ENCODE measurements at places on chromosomes 1 and 21.

- DNase-seq, result no peak
Observed at GRCh38 chr1:211511030-211511700, 19.2 kb upstream of the RD3 start.

DNA sequence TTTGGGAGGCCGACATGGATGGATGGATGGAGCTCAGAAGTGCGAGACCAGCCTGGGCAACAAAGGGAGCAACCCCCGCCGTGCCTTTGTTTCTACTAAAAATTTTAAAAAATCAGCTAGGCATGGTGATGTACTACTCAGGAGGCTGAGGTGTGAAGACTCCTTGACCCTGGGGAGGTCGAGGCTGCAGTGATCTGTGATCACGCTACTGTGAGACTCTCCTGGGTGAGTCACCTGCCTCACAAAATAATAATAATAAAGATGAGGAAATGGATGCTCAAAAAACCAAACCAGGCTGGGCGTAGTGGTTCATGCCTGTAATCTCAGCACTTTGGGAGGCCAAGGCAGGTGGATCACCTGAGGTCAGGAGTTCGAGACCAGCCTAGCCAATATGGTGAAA is 19.2 kb downstream of the DSTYK start:
- no peak for DNase-seq

DNA sequence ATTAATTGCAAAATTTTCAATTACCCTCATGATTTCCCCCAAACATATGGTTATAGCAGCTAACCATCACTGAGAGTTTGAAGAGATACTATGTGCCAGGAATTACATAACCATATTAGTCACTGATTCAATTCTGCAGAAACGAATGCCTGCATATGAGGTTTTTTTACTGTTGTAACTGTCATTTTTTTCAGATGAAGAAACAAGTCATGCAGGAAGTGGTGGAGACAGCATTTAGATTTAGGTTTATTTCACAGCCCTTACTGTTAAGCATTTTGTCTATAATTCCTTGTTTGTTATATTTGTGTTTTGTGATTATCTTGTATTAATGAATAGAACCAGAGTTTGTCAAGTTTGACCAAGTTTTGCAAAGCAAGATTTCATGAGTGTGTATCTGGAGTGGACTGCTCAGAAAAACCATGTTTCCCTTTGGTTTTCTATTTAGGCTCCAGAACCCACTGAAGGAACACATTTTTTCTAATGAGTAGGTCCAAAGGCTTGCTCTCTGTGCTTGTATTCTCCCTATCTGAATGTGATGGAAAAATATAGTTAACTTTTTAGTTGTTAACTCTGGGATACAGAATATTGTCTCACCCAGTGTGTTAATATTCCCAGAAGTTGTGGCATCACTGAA is 308.5 kb upstream of the ADAMTS5 start:
- DNase-seq, result no peak

DNA sequence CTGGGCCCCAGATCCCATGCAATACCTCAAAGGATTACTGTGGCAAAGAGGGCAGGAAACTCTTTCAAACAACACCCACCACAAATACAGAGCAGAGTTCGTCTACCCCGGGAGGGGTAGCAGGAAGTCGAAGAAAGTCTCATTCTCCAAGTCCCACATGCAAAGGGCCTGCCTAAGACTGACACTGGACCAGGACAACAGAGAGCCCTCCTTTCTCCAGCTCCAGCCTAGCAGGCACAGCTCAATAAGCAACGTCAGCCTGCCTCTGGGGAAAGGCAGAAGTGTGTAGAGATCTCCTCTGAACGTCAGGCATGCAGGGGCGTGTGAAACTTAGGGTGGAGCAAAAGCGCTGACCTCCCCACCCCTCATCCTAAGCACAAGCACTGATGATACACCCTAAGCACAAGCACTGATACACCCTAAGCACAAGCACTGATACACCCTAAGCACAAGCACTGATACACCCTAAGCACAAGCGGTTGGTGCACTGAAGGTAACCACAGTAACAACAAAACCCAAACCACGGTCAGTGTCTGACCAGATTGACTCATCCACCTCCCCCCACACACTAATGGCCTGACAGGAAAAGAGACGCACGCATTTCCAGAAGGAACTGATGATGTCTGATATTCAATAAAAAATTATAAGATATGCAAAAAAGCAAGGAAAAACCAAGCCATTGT is 1.3 kb downstream of the KRTAP12-3 start:
- no peak for DNase-seq

DNA sequence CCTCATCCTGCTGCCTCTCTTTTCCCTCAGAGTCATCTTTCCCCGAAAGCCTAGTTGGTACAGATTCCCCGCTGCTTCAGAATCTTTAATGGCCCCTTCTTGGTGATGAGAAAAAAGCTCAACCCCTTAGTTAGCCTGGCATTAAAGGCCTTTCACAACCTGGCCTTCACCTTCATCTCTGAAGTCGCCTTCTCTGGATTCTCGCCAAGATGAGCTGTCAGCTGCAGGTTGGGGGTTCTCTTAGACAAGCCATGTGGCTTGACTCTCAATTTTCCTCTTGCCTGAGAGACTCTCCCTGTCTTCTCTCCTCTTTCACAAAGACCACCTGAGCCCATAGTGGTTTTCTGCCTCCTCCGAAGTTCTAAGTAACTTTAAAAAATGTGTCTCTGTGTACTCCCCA is 15.5 kb upstream of the DISC1 start:
- no peak for DNase-seq

DNA sequence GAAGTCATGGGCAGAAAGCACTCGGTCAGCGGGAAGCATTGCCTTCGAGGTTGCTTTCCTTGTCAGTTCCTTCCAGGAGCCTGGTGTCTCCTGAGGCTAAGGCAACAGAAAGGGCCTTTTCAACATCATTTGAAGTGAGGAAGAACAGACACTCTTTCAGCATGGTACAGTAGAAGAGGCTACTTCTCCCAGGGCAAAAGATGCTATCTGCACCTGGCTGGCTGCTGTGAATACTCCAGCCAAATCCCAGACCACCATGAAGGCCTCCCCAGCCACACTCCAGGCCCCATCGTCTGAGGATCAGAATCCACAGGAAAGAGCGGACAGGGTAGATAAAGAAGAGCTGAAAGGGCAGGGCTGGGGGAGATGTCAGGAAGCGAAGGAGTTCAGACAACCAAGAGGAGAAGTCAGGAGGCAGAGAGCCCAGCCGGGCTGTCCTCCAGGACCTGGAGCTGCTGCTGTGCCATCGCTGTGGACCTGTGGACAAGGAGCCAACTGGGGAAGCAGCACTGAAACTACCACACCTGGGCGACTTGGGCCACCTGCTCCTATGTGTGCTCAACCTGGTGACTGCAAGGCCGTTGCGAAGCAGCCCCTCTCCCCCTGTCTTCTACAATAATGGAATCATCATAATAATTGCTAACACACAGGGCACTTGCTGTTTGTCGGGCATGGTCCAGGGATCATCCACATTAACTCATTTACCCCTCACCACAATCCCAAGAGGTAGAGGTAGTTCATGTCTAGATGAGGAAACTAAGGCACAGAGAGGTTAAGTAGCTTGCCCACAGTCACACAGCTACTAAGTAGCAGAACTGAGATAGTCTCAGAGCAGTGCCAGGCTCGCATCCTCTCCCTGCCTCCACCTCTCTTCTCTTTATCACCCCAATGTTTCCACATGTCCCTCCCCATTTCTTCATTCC is 88.0 kb upstream of the ZBTB40 start:
- DNase-seq, result no peak

DNA sequence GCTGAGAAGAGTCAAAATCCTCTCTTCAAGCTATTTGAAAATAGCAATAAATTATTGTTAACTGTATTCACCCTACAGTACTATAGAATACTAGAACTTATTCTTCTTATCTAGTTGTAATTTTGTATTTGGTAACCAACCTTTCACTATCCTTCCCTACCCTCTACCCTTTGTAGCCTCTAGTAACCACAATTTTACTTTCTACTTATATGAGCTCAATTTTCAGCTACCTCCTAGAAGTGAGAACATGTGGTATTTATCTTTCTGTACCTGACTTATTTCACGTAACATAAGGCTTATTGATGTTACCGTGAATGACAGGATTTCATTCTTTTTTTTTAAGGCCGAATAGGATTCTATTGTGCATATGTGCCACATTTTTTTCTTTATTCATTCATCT is 30.0 kb downstream of the ZC3H11B start:
- DNase-seq, result no peak

GRCh38 chr1:70112838-70113237 is 92.5 kb downstream of the LRRC40 start:
- DNase-seq, result no peak

DNA sequence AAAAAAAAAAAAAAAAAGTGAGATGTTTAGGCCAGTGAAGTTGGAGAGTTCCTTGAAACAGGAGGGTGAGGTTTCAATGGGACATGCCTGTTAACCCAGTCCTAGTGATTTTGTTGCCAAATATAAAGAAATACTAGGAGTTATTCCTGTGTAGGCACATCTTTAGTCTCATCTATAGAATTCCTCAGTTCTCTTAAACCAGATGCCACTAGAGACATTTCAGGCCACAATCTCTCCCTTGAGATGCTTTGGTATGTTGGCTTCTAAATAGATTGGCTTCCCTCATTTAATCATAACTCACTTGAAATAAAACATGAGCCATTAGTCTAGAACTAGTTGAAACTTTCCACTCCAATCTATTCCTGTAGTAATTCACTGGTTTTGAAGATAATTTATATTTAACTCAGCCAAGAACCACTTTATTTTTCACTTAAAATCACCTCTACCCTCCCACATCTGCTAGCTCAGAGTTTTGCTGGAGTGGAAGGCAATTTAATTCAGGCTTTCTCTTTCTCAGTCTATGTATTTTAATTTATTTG is 29.8 kb downstream of the GPR137B start:
- no peak for DNase-seq

GRCh38 chr1:87951852-87952251 is 623.2 kb downstream of the LMO4 start:
- DNase-seq, result no peak

DNA sequence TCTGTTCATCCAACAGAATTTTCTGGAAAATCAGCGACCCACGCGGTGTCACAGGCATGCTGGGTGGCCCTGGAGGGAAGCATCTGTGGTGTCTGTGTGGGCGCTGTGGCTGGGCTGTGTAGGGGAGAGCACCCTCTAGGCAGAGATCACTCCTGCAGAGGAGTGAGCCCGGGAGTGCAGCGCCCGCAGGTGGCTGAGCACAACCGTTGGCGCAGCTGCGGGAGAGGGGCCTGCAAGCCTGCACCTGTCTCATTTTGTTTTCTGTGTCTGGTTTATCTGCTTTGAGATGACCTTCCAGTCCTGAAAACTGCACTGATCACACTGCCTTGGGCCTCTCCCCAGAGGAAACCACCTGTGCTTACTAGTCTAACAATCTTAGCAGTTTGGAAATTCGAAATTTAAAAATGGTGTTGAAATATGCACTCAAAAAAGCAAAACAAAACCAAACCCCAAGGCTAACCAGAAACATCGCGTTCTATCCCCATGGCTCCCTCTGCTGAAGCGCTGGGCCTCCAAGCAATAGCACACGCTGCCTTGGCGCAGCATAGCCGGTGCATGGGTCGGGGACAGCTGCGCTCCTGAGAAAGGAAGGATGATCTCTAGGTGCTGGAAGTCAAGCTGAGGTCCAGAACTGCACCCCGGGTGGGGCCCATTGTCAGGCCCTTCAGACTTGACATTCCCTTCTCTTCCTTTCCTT is 4.8 kb downstream of the FAM3B start:
- DNase-seq, result no peak

DNA sequence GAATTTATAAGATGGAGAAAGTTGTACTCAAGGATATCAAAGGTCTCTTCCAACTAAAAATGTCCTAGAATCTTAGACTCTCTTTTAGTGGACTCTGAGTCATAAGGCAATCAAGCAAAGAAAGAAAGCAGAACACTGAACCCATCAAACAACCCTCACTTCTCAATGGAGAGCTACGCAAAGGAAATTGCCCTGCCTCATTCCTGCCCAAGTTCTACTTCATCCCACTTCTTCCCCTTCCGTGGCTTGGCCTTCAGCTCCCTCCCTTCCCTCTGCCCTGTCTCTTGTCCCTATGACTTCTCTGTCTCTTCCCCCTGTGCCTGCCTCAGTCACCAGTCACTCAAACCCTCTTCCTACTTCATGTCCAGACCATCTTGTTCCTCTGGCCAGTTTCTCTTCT is 58.5 kb downstream of the RIMS3 start:
- DNase-seq, result no peak

GRCh38 chr1:241695246-241696171 is 43.4 kb downstream of the WDR64 start:
- no peak for DNase-seq

- DNase-seq, result no peak
Observed at GRCh38 chr1:39128959-39129358, 75.5 kb upstream of the MACF1 start.

DNA sequence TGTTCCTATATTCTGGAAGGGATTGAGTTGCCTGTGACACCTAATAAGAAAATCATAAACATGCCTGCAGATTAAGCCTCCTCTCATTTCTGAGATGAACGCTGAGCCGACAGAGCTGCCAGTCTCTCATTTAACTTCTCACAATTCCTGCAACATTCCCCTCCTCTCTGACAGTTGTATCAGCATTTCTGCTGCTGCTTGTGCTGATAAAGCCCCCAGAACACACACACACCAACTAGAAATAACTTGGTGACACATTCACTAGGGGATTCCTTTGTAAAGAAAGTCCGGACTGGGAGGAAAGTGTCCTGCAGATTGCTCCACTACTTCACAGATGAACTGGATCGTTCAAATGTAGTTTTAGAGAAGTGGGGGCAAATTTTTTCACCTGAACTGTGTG is 437.3 kb downstream of the PLA2G4A start:
- DNase-seq, result no peak

GRCh38 chr1:1833916-1834325 is 55.7 kb upstream of the NADK start:
- DNase-seq, result no peak

DNA sequence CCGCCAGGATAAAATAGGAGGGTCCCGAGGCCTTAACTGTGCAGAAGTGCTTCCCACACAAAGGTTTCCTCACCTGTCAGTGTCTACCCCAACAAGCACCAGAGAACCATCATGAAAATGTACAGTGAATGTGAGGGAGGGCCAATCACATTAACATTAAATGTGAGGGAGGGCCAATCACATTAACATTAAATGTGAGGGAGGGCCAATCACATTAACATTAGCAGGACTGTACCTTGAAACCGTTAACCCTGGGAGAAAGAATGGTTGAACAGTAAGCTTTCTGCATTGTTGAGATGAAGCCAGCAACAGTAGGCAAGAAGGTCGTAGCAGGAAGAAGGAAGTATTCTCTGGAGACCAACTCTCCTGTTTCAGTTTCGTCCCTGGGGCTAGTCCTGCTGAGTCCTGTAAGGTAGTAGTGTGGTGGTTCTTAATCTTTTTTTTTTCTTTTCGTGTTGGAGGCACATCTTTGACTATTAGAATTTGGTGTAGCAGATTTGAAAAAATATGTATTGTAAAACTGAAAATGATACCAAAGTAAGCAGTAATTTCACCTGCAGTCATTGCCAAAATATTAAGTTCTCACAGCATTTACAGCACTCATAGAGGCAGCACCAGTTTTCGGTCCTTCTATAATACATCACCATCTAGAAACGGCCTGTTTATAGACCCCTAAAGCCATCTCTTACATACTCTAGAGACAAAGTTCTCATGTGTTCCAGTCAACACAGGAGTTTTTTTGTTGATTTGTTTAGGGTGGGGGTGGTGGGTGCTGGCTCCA is 98.6 kb upstream of the PPP2R5A start:
- DNase-seq, result peak; percentile 16

GRCh38 chr1:18868354-18868753 is 8.9 kb upstream of the TAS1R2 start:
- DNase-seq, result no peak

GRCh38 chr1:29893046-29893723 is 656.9 kb downstream of the PTPRU start:
- no peak for DNase-seq

GRCh38 chr1:94726981-94727685 is 93.0 kb upstream of the SLC44A3 start:
- no peak for DNase-seq

GRCh38 chr1:240173836-240174235 is 82.2 kb downstream of the FMN2 start:
- no peak for DNase-seq

All from CD4-positive, alpha-beta T cell treated with Interferon alpha-2 for 1 hour (primary cell).